ENCODE measurements at places on chromosomes 16 and 17.

DNA sequence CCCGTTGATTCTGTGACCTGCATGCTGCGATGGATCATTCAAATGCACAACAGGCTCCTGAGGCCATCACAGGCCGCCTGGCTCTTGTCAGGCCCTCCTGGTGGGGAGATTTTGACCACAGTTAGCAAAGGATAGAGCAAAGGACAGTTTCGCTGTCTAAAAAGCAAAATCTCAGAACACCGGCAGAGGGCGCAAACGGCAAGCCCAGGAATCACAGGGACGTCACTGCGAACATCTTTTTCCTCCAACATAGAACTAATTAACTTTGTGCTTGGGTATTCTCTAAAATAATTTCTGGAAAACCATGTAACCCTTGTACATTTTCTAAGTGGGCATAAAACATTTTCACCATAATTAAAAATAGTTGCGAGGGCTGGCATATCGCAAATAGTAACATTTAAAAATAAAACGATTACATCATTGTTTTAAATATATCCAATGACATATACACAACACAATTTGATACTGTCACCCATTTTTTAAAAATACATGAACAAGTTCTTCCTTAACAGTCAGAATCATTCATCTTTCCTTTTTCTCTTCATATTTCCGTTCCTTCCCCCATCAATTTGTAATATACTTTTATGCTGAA, 19.7 kb upstream of the SLC47A1 start:
- DNase-seq, result peak; percentile 23

- DNase-seq, result no peak
Observed at GRCh38 chr16:24070851-24071250, 185.3 kb upstream of the CACNG3 start.

GRCh38 chr17:65973237-65973636, 218.7 kb downstream of the CEP112 start:
- no peak for DNase-seq

DNA sequence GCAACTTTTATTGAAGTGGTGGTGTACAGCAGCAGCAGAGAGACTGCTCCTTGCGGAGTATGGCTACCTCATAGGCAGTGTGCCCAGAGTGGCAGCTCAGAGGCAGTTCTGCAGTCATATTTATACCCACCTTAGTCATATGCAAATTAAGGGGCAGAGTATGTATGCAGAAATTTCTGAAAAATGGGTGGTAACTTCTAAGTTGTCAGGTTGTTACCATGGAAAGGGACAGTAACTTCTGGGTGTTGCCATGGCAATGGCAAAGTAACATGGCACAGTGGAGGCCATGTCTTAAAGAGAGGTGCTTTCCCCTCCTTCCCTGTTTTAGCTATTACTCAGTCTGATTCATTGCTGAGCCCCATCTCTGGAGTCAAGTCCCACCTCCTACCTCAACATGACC, 53.4 kb downstream of the MEOX1 start:
- DNase-seq, result no peak

DNA sequence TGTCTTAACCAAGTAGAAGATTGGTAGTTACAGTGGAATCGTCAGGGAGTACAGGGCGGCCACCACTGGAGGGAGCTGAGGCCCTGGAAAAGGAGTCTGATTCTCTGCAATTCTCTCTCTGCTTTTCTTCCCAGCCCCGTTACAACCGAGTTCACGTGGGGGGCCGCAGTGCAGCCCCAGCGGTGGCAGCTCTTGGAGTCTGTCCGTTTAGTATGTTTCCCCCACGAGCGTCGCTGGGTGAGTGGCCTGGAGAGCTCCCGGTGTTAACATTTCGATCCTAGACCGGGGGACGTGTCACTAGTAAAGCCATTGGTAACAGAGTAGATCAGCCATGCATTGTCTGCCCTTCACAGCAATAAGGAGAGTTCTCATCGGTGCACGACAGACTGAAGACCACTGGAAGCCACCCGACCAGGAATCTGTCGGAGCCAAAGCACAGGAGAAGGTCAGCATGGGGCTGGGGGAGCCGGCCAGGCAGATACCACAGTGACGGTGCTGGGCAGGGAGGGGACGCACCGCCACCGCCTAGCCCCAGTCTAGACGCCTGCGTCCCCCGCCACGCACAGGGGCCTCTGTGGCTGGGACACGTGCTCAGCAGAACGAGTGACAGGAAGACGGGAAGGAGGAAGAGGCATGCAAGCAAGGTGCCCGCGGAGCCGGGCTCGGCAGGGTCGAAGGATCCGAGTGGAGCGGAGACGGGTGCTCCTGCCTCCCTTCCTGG, 15.7 kb downstream of the SLC16A3 start:
- no peak for DNase-seq

GRCh38 chr17:82924214-82924613, 84.4 kb upstream of the ZNF750 start:
- no peak for DNase-seq

GRCh38 chr16:49462362-49462988, 88.9 kb downstream of the C16orf78 start:
- DNase-seq, result no peak

DNA sequence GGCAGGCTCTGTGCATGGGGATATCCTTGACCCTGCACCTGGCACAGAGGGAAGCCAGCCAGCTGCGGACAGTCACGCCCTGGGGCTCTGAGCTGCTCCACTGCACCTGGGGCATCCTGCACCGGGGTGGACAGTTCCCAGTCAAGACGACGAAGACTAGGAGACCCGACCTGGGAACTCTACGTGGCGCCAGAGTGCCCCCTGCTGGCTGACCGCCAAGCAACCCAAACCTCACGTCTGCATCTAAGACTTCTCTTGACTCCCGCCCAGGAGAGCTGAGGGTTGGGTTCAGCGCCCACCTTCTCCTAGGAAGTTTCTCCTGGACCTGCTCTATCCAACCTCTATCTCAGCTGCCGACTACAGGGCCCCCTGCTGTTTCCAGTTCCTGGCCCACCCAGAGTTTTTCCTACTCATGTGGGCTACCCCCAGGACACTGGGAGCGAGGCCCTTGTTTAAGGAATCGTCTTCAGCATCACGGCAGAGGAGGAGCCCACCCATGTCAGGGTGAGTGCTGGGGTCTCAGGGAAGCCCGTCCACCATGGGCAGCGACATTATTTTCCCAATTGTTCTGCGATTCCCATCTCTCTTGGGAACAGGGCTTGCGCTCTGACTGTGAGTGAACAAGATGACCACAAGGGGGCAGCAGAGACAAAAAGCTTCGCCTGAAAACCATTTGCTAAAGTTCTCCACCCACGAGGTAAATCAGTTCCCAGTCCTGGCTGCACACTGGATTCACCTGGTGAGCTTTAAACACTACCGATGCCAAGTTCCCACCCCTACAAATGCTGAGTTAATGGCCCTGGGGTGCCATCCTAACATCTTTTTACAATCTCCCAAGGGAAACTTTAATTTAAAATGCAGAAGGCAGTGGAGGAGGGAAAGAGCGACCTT, 29.3 kb downstream of the TLE7 start:
- peak; percentile 27 for DNase-seq

DNA sequence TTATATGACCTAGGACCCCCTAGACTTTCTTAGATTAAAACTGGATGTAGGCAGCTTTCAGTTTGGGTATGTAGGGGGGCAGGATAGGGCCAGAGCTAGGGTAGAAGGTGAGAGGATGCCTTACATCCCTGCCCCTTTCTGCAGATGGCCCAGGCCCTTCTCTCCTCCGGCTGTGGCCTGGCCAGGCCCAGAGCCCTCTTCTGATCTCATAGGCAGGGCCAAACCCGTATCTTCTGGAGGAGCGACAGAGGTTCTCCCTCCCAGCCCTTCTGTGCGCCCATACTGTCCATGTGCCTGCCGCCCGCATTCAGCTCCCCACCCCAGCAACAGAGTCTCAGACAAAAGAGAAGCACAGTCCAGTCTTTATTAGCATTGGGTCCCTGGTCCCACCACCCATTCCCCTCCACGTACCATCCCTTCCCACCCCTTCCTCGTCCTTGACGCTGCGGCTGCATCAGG, 2.0 kb upstream of the TSPOAP1 start:
- no peak for DNase-seq

GRCh38 chr16:22945361-22945760, 131.4 kb downstream of the HS3ST2 start:
- DNase-seq, result no peak

GRCh38 chr17:8243827-8244226, 4.0 kb downstream of the CTC1 start:
- DNase-seq, result peak; percentile 20

- DNase-seq, result no peak
Observed at GRCh38 chr17:74649909-74650308, 26.4 kb upstream of the CD300E start.

GRCh38 chr17:40290629-40291280, 3.1 kb downstream of the CDC6 start:
- no peak for DNase-seq

DNA sequence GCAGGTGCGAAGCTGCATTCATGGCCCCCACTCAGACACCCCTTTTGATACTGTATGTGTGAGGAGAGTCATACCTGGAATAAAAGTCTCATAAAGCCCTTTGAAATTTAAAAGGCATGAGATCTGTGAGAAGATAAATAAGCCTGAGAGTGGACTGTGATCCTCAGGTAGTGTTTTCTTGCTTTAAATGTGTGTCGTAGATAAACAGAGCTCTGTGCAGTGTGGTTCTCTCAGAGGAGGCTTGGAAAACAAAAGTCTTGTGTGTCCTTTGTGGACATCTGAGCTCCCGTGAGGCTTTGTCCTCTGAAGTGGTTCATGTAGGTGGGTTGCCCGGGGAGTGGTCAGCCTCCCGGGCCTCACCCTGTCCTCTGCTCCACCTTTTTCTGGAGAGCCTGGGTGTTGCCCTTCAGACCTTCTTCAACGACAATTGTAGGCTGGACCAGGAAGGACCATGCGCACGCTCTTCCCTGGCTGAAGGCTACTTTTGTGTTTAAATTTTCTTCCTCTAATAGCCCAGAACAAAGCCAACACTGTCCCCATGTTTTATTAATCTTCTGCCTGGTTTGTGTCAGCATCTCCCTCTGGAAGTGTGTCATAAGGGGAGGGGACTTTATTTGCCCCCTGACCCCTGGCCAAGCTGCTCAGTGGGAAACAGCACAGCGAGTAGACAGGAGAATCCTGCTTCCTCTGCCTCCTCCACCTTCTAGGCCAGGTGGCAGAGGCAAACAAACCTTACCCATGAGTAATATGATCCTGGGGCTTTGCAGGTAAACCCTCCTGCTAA, 151.2 kb downstream of the MSI2 start:
- no peak for DNase-seq

- no peak for DNase-seq
Observed at GRCh38 chr16:27671410-27671809, 121.5 kb downstream of the KATNIP start.

DNA sequence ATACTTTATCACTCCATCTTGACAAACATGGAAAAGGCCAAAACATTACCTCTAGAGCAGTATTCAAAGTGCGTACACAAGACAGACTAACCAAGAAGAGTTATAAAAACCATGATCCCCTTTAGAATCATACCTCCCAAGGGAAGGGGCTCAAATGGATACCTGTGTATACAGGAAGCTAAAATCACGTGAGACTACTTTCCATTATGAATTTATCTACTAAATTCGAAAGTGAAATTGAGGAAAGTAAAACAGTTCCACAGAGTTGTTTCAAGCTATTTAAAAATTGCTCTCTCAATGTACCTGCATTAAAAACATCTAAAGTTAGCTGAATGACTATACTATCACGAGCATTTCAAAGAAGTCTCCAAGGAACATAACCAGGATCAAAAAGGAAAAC, 32.7 kb downstream of the AP1G1 start:
- DNase-seq, result no peak

DNA sequence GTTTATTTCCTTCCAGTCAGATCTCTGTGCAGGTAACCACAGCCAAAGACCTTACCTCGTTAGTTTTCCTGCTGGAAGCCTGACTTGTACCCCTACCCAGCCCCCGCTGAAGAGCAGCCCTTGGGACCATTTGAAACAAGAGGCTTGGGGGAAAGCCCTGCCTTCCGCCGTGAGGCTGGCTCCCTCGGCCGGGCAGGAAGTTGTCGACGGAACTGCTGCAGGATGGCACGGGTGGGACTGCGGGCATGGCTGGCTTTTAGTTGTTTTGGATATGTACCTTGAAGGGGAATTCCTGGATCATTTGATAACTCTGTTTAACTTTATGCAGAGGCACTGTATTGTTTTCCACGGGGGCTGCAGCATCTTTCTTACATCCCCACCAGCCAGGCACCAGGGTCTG, 49.0 kb upstream of the ENDOV start:
- DNase-seq, result no peak

GRCh38 chr16:85056211-85056748, 28.7 kb downstream of the KIAA0513 start:
- no peak for DNase-seq

DNA sequence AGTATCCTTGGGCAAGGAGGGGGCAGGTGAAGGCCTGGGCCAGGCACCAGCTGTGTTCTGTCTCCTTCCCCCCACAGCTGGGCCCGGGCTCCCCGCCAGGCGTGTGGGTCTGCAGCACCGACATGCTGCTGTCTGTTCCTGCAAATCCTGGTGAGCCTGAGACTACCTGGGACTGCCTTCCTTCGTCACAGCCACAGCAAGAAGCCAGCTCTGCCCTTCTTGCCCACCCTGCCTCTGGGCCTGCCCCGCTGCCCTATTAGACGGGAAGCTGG, 12.3 kb downstream of the FCSK start:
- no peak for DNase-seq

GRCh38 chr16:17131351-17131750, 339.4 kb downstream of the XYLT1 start:
- DNase-seq, result no peak

GRCh38 chr17:39867084-39867879, 720 bp upstream of the ZPBP2 start:
- peak; percentile 58 for DNase-seq

All from effector memory CD4-positive, alpha-beta T cell (primary cell).